Left lung (tissue), 14 donors: ENCODE measurements at places on chromosomes 1 and 21. TPM values are rescaled to one million over a fixed set of nuclear protein-coding genes. Genes with fewer than 3 reads are reported as not detected.

AGMAT gene
- 1.1 TPM for total RNA-seq

ACTL8 gene
- not detected for total RNA-seq

DNA sequence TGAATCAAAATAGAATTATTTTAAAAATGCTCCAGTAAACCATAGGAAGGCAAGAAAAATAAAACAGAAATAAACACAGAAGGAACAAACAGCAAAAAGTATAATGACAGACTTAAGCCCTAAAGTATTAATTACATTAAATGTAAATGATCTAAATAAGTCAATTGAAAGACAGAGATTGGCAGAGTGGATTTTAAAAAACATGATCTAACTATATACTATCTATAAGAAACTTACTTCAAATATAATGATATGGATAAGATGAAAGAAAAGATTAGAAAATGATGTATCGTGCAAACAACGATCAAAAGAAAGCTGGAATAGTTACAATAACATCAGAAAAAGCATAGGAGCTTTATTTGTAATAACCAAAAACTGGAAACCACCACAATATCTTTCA is 90.8 kb downstream of the CAMK2N1 start:
- H3K4me1 ChIP-seq, result no peaks in the 10 kb centered on the region
- H3K36me3 ChIP-seq, result no peaks in the 10 kb centered on the region
- no peak overlapping the region for H3K4me3 ChIP-seq
- DNase-seq, result no peak
- H3K27me3 ChIP-seq, result no peaks in the 10 kb centered on the region

DNA sequence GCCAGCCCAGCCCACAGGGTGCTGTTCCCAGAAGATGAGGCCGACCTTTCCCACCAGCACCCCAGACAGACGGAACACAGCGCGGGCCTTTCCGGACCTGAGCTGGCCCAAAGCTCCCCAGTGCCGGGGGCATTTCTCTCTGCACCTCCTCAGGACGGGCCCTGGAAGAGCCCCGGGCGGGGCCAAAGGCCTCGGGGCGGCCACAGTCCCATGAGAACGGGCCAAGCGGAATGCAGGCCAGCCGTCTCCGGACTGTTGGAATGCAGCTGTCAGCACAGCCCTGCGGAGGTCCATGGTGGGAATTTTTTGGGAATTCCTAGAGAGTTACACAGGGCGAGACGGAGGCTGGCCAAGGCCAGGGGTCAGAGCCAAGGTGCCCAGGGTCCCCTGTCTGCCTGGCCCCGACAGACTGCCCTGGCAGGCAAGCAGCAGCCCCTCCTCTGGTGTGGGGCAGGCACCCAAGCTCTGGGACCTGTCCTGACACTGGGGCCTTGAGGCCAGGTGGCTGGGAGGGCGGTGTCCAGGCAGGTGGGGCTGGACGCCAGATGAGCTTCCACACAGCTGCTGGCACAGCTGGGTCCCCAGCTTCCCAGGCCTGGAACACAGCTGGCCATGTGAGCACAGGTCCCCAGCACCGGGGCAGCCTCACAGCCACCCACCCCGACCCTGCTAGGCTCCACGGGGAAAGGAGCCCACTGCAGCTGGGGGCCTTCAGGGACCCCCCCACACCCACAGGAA is 63.0 kb downstream of the MEGF6 start:
- no peak for DNase-seq
- H3K4me1 ChIP-seq, result peaks cover 1% of the 10 kb centered on the region
- H3K36me3 ChIP-seq, result no peaks in the 10 kb centered on the region
- H3K27me3 ChIP-seq, result no peaks in the 10 kb centered on the region

DNA sequence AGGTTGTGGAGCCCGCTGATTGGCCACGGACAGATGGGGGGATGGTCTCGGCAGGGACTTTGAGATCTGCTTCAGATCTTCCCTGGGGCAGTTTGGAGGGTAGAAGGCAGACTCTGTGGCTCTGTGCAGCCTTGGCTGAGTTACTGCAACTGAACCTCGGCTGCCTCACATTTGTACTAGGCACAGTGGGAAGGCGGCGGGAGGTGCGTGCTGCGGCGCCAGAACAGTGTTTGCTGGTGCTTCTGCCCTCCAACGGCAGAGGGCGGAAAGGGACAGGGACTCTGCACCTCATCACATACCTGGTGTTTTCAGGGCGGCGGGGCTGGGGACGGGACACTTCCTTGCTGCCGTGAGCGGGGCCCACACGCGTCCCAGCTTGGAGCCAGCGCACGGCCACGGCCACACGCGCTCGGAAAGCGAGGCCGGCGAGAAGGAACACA is 26.2 kb downstream of the SLC66A1 start:
- no peaks in the 10 kb centered on the region for H3K4me1 ChIP-seq
- H3K4me3 ChIP-seq, result no peak overlapping the region
- H3K27ac ChIP-seq, result no peak overlapping the region
- no peak for DNase-seq

DNA sequence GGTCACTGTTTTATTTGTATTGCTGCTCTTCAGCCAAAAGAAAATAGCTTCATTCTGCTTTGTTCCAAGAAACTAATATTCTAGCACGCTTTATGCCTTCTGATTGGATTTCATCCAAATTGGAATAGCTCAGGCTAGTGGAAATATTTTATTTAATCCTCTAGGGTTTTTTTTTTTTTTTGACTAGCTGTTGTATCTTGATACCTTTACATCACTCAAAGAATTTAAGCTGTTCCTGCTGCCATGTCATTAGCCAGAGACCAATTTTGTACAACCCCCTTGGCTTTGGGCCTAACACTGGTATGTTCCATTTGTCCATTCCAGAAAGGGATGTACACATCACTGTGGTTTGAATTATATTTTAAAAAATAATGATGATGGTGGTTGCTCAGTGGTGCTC is 103.0 kb downstream of the DISC1 start:
- H3K36me3 ChIP-seq, result no peaks in the 10 kb centered on the region
- peaks cover 9% of the 10 kb centered on the region for H3K4me1 ChIP-seq
- no peak overlapping the region for H3K4me3 ChIP-seq
- no peak for DNase-seq

- no peak overlapping the region for H3K27ac ChIP-seq
- H3K36me3 ChIP-seq, result no peaks in the 10 kb centered on the region
- DNase-seq, result no peak
Measured at GRCh38 chr1:64848803-64849202, 103.9 kb downstream of the RAVER2 start.
